Subcutaneous adipose tissue (tissue), 4 donors: ENCODE measurements at places on chromosomes 5 and 9. TPM values are rescaled to one million over a fixed set of nuclear protein-coding genes. Genes with fewer than 3 reads are reported as not detected.

IL3 gene
- total RNA-seq, result not detected

TGFBR1 gene
- 36.3 TPM for total RNA-seq

C9orf43 gene
- total RNA-seq, result 0.65 TPM

CMYA5 gene
- 3.4 TPM for total RNA-seq

MELK gene
- total RNA-seq, result 0.88 TPM

FAM13B gene
- 49.1 TPM for total RNA-seq

FCHO2 gene
- total RNA-seq, result 36.0 TPM

F12 gene
- 0.51 TPM for total RNA-seq

ARHGEF39 gene
- total RNA-seq, result not detected

RASGRF2 gene
- 6.6 TPM for total RNA-seq

PHYHD1 gene
- 36.8 TPM for total RNA-seq

HRCT1 gene
- 17.9 TPM for total RNA-seq

ADAMTS6 gene
- 2.9 TPM for total RNA-seq

EQTN gene
- not detected for total RNA-seq

FAM81B gene
- not detected for total RNA-seq

GLRA1 gene
- total RNA-seq, result not detected

CYFIP2 gene
- total RNA-seq, result 11.9 TPM

GABBR2 gene
- not detected for total RNA-seq

NMUR2 gene
- not detected for total RNA-seq

NPDC1 gene
- 21.7 TPM for total RNA-seq

FCN2 gene
- total RNA-seq, result 9.8 TPM

OR13C4 gene
- total RNA-seq, result not detected

ZNF883 gene
- total RNA-seq, result not detected

PFN3 gene
- not detected for total RNA-seq

LCN10 gene
- 0.68 TPM for total RNA-seq

C5orf46 gene
- not detected for total RNA-seq

CCL21 gene
- total RNA-seq, result 4.4 TPM

HRH2 gene
- total RNA-seq, result 4.8 TPM

DRD1 gene
- 0.17 TPM for total RNA-seq

WDR31 gene
- total RNA-seq, result 2.3 TPM

LCN15 gene
- not detected for total RNA-seq

IL5 gene
- total RNA-seq, result not detected

PCDHGA10 gene
- 4.4 TPM for total RNA-seq

GLDC gene
- total RNA-seq, result not detected

PCDHA9 gene
- 0.34 TPM for total RNA-seq

OR1J2 gene
- not detected for total RNA-seq

PCDHA7 gene
- 0.44 TPM for total RNA-seq

VLDLR gene
- total RNA-seq, result 13.4 TPM

DMGDH gene
- 11.7 TPM for total RNA-seq

CTSV gene
- 1.0 TPM for total RNA-seq

SOX30 gene
- total RNA-seq, result not detected

AQP3 gene
- 38.1 TPM for total RNA-seq
